NCI-H1694 treated with DMSO at 0.1 percent for 48 hours (cell line): ENCODE measurements at places on chromosomes 5 and 9.

GRCh38 chr5:126192226-126192625, 231.0 kb upstream of the GRAMD2B start:
- no peak for DNase-seq

- DNase-seq, result no peak
Observed at GRCh38 chr9:133968966-133969617, 23.0 kb downstream of the VAV2 start.

- DNase-seq, result no peak
Observed at GRCh38 chr9:113012492-113012891, 500 bp upstream of the ZNF883 start.

DNA sequence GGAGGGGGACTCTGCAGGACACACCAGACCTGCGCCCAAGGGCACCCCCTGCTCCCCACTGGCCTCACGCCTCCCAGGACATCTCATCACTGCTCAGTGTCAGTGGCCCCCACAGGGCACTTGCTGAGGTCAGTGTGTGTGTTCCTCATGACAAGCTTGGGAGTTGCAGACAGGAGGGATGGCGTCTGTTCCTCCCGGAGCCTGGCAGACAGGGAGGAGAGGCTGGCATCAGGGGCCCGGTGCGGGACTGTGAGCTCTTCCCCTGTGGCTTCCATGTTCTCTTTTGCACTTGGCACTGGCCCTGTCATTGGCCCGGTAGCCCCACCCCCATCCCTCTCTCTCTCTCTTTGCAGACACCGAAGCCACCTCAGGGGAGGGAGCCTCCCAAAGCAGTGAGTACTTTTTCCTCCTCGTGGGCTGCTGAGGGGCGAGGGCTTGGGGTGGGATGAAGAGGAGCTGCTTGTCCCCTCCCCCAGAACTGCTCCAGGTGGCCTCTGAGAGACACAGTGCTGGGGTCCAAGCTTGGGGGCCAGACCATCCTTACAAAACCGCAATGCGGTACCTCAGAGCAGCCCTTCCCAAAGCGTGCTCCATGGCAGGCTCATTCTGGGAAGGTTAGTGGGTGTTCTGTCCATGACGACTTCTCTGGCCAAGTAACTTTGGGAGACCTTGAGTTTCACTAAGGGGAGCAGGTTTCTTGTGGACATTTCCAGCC, 75.7 kb downstream of the AMBP start:
- no peak for DNase-seq

GRCh38 chr9:120436983-120437475, 142.9 kb downstream of the CDK5RAP2 start:
- no peak for DNase-seq

DNA sequence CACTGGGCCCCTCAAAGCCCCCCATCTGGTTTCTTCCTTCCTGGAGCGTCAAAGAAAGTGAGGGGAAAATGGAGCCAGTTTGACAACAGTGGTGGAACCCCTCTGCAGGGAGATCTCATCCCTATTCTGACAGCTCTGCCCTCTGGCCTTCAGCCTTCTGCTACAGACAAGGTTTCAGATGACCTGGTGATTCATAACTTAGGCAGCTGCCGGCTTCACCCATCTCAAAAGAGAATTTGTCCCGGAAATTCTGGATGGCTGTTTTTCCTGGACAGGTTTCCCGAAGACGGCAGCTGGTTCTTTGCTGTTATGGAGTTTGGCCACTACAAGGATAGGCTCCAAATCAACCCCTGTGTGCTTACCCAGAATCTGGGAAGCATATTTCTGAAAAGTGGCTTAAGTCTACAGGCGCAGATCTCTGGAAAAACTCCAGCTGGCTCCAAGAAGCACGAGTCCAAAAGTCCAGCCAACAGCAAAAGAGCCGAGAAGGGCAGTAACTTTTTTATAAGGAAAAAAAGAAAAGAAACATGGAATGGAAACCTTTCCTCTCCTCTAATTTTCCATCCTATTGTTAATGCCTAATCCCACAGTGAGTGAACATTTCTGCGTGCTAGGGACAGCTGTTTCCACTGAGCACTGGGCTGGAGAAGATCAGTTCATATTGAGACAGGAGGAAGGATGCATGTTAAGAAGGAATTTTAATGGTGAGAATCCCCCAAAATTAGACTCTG, 54.5 kb downstream of the ZNF366 start:
- no peak for DNase-seq

- no peak for DNase-seq
Observed at GRCh38 chr9:98862936-98863335, 55.5 kb downstream of the GALNT12 start.

- no peak for DNase-seq
Observed at GRCh38 chr5:94847019-94847418, 228.6 kb downstream of the SLF1 start.

- no peak for DNase-seq
Observed at GRCh38 chr9:124045076-124045829, 33.7 kb downstream of the LHX2 start.

GRCh38 chr5:133705331-133705730, 93.0 kb upstream of the FSTL4 start:
- DNase-seq, result no peak

- no peak for DNase-seq
Observed at GRCh38 chr9:137611623-137612609, 6.4 kb downstream of the ARRDC1 start.
